ENCODE measurements at places on chromosomes 12 and 14.

- DNase-seq = no peak
Measured at GRCh38 chr14:42421377-42422078, 814.9 kb downstream of the LRFN5 start.

GRCh38 chr12:11941606-11942337 is 129.0 kb upstream of the BCL2L14 start:
- DNase-seq = no peak

DNA sequence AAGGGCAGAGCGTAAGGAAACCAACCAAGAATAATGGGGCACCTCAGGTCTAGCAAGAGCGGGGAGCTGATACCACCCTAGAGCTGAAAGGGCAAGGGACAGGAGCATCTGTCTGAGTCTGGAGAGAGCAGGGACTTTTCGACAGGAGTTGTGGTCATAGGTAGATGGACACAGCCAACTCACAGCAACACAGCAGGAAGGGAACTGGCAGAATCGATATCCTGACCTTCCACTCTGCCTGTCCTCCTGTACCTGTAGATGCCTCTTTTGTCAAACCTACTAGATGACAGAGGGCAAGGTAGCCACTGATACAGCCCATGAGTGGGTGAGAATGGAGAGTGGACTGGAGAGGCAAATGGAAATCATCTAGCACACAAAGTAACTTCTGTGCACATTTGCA is 247.2 kb upstream of the EGLN3 start:
- no peak for DNase-seq

DNA sequence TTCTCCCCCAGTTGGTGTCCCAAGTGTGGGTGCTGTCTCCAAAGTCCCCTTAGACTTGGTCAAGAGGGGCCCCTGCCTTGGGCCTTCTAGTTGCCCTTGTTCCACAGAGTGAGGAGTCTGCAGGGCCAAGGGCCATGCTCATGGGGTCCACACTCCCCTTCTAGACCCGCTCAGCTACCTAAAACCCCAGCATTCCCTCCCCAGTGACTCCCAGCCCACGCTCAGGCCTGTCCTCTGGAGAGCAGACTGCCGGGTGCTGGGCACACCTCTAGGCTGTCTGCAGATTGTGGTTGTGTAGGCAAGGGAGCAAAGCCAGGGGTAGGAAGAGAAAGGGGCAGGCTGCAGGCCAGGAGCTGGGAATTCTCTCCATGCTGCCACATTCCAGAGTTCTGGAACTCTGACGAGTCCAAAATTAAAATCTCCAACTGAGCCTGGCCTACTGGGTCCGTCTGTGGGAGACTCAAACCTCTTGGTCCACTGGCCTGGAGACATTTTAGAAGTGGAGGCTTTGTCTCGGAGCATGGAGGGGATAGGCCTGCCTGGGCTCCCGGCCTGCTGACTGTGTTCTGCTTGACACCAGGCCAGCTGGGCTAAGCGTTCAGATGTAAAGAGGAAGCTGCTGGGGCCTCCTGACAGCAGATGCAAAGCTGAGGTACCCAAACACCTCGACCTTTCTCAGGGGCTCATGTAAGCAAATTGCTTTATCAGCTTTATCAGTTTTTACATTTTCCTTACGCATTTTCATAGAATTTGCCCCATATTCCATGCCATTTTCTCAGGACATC is 13.7 kb upstream of the KRT5 start:
- DNase-seq = no peak

DNA sequence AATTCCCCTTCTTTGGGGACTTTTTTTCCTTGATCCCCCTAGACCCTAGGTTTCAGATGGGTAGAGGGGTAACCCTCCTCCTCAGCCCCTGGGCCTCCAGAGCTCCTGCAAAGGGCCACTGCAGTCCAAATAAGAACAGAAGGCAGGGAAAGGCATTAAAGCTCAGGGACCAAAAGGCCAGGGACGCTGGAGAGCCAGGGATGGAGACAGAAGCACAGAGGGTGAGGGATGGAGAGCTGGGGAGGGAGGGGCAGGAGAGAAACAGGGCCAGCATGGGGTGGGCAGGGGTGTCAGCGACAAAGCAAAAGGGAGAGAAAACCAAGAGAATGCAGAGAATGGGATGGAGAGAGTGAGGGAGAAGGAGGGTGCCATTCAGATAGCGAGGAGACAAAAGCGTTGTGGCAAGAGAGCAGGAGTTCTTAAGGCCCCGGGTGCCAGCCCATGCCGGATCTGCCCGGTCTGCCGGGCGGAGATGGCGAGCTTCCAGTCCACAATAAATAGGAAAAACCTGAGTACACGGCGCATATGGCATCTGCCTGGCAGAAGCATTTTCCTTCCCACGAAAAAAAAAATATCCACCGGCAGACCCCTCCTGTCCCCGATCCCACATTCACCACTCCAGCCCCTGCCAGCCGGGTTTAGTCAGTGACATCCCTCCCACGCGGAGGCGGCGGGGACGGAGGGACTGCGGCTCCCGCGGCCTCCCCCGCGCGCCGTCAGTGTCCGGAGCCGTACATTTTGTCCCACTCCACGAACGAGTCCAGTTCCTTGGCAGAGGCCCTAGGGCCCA is 28.6 kb downstream of the FIGNL2 start:
- DNase-seq = no peak
